ENCODE measurements at places on chromosomes 13 and 19.

DNA sequence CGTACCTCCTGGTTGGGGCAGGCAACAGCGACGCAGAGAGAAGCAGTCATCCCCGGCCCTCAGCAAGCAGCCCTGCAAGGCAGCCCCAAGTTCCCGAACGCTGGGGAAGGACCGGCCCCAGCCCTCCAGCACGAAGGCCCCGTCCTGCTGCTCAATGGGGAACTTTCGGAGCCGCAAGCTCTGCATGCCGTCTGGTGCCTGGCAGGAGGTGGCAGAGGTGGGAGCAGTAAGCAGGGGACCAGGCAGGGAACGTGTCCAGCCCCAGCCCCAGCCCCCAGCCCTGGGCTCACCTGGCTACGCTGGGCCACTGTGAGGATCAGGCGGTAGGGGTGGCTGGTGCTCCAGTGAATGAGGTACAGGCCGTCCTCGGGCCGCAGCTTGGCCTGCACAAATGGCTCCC is 18.1 kb downstream of the TYK2 start:
- no peak for DNase-seq

DNA sequence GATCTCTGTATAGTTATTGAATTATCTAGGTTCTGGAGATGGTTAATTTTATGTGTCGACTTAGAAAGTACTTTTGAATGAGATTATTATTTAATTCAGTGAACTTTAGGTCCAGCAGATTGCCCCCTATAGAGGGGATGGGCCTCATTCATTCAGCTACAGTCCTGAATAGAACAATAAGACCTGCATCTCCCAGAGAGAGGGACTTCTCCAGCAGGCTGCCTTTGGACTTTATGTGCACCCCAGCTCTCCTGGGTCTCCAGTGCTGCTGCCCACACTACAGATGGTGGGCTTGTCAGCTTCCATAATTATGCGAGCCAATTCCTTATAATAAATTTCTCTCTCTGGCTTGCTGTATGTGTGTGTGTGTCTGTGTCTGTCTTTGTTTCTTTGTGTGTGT is 39.3 kb upstream of the KL start:
- DNase-seq, result no peak

- no peak for DNase-seq
Observed at GRCh38 chr13:38444904-38445303, 95.3 kb downstream of the UFM1 start.

- no peak for DNase-seq
Observed at GRCh38 chr13:90562443-90562842, 785.0 kb upstream of the MIR17HG start.

DNA sequence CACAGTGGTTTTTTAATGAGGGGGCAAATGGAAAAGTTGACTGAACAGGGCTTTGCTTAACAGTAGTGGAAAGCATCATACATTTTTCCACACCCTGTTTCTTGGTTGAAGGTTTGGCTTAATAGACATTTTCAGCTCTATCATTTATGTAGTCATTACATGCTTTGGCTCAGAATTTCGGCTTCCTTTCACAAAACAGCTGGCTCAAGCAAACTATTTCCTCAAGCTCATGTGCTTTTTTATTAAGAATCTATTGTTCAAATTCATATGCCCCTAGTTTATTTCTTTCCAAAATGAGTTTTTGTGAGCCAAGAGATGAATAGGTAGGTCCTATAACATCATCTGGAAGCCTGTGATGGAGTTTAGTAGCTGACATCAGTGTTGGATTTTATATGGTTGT is 113.8 kb downstream of the SLITRK6 start:
- DNase-seq, result no peak

DNA sequence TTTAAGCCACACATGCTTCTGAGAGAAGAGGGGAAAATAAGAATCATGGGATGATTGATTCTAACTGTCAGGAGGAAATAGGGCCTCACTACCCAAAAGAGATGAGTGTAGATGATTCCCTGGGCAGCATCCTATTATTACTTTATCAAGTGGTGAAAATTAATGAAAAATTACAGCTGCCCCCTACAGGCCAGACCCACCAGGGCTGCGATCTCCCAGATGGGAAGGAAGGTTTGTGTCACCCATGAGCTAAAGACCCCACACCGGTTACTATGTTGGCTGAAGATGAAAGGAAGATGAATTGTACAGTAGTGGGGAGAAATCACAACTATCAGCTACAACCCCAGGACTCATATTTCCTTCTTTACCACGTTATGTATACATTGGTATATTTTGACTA is 49.5 kb downstream of the RFC3 start:
- no peak for DNase-seq

DNA sequence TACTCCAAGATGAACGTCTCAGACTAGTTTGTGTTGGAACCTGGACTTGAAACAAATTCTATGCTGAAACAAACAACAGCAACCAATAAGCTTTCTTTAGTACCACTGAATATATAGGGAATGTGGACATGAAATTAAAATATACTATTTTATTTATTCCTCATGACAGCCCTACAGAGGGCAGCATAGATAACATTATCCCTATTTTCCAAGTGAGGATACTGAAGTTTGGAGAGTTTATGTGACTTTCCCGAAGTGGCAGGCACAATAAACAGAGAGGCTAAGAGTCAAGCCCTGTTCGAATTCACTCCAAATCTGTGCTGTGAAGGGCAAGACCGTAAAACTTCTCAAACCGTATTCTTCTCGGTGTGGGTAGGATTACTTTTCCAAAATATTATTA is 509.9 kb upstream of the GPC6 start:
- DNase-seq, result no peak

GRCh38 chr19:50926144-50926543 is 14.9 kb upstream of the KLK4 start:
- DNase-seq, result no peak

GRCh38 chr13:27393101-27393500 is 31.3 kb upstream of the GTF3A start:
- DNase-seq, result no peak

DNA sequence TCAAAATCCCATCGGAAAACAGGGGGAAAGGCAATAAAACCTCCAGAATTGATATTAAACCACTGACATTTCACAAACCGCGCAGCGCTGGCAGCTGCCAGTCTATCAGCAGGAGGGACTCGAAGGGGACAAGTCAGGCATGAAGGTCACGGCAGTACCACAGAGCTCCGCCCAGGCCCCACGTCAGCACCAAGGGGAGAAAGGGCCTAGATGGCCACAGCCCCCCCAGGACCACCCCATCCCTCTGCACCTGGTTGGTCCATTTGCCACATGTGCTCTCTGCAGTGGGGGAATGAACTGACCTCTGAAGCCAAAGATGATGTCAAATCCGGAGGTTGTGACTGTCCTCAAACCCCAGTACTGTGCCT is 9.5 kb upstream of the VSTM2B start:
- DNase-seq, result no peak

DNA sequence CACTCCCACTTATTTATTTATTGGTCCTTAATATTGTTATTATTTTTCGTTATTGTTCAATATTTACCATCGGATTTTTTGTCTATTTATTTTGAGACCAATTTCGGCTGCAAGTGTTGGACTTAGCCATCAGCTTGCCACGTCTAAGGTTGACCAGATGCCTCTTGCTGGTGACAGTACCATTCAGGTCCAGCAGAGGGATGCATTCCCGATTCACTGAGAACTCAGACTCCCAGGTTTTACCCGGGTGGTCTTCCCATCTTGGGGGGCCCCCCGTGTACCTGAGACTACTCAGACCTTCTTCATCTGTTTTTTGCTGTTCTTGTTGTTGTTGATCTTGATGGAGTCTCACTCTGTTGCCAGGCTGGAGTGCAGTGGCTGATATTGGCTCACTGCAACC is 1435.2 kb downstream of the UQCRFS1 start:
- DNase-seq, result no peak

GRCh38 chr19:49929121-49929610 is at the start of the genes ATF5 and NUP62:
Gene ATF5, plus strand, starts transcription at chr19:49929205. Its CDS starts 1,646 bp downstream, at chr19:49930851.
Gene NUP62, minus strand, starts transcription at chr19:49929504. Its CDS starts 19,697 bp downstream, at chr19:49909807.
- DNase-seq, result no peak

DNA sequence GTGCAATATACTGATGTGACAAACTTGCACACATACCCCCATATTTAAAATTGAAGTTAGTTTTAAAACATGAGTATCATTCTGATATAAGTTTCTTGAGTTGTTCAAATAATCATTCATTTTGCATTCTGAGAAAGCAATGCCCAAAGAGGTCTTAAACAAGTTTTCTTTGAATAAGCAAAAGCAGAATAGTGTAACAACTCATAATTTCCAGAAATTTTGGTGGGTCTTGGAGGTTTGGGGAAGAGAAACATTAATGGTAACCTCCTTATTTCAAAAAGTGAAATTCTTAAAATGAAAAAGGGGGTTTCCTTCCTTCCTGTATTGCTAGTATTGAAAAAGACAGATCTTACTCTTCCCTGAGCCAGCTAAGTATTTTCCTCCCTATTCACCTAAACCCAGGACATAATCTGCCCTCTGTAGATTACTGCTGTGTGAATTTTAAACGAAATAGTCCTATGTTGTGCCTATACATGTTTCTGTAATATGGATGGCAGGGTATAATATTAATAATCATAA is 30.4 kb downstream of the SLC25A15 start:
- no peak for DNase-seq

- DNase-seq, result no peak
Observed at GRCh38 chr19:10112037-10112761, 706 bp downstream of the P2RY11 start.

GRCh38 chr13:40064154-40065097 is 409.0 kb downstream of the COG6 start:
- DNase-seq, result no peak

Measured in Panc1 (cell line).